NCI-H524 (cell line): ENCODE measurements at places on chromosomes 16 and 17.
A peak's percentile ranks its signal among the peaks of the same experiment; 100 is the strongest.

- DNase-seq, result no peak
These were observed 106.8 kb upstream of the CHMP6 start for GRCh38 chr17:80884811-80885210.

DNA sequence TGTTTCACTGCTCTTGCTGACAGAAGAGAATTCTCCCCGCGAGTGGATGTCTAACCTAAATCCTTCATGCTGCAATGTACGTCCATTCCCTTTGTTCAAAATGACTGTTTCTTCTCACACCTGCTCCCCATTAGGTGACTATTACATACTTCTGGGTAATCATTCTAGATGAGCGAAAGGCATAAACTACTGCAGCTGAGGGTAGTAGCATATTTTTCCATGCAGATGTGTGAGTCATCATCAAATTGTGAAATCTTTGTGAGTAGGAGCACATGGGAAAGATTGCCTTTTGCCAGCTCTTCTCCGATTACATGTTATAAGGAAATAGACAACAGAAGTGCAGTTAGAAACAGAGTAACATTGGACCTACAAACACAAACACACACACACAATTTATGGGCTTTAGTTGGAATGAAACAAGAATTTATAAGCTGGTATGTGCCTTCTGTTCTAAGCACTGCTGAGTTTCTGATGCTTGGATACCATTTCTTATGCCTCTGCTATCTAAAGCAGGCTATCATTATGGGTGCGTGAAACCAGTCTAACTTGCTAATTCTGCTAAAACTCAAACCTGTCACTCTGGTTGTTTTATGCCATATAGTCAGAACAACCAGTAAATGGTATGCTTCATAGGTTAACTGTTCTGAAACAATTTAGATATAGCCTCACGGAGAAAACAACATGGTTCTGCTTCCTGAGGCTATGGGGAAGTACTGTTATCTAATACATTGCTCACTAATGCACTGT is 346.9 kb upstream of the PSMD7 start:
- no peak for DNase-seq

DNA sequence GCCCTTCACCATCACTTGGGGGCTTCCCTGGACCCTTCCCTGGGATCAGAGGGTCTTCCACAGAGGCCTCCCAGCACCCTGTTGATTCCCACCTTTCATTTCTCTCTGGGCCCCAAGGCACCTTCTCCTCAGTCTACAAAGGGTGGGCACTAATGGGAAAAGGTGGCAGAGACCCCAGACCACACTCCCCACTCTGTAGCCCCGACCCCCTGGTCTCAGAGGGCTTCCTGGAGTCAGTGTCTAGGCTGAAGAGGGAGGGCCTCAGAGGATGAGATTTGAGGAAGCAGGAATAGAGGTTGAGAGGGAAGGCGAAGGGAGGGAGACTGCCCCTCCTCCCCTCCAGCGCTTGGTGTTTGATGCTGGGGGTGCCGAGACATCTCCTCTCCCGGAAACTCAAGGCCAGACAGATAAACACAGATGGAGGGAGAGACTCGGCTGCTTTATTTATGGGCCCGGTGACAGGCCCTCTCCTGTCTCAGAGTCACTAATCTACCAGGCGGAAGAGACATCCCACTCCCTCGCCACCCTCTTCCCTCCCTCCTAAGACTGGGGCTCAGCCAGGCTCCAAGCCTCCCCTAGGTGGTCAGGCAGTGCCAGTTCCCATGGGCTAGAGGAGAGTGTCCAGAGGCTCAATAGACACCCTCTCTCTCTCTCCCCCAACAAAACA is 18.5 kb upstream of the SP2 start:
- no peak for DNase-seq

- no peak for DNase-seq
These were observed 192.3 kb upstream of the FOXF1 start for GRCh38 chr16:86317813-86318650.

- DNase-seq, result no peak
These were observed 24.1 kb upstream of the POLR3E start for GRCh38 chr16:22272870-22273650.

DNA sequence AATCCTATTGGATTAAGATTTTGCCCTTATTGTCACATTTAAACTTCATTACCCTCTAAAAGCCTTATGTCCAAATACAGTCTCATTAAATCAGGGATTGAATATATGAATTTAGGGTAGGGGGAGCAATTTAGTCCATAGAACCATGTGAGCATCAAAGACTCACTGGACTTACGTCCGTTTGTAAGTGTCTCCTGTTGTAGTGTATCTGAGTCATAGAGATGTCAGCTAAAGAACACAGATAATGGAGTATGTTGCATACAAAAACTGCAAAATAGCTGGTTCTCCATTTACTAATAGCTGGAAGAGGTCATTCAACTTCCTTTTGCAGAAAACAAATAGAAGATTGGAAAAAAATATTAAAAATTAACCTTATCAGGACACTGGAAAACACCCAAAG is 599.1 kb upstream of the SOX9 start:
- DNase-seq, result no peak

DNA sequence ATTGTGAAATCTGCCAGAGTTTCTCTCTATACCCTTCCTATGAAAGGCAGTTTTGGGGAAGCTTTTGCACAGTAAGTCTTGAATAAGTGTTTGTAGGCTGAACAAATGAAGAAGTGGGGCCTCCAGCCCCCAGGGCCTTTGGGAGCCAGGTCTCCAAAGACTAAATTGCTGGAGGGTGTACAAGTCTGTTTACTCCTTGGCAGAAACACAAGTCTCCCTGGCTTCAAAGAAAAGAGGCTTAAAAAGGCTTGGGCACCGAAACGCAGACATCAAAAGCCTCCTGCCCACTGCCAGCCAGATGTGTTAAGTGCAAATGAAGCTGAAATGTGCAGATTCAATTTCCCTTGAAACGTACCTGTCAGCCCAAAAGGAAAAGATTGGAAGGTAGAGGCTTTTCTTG is 146.3 kb downstream of the TMEM132E start:
- no peak for DNase-seq

DNA sequence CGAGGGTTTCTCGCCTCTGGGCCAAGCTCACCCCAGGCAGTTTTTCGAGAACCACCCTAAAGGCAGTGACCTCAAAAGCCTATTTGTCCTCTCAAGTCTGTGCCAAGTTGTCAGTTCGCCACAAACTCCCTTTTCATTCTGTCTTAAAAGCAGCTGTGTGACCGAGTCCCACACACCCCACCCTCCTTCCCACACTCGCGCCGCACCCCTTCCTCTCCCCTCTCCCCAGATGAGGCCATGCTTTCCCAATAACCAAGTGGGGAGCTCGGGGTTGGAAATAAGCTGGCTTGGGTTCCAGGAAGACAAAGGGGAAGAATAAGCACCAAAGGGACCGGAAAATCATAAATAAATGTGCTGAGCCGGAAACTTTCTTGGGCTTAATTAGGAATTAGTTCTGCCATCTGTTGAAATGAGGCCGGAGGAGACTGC is 36.7 kb downstream of the GRIN2C start:
- peak; percentile 55 for DNase-seq

GRCh38 chr16:10206215-10206614 is 24.0 kb upstream of the GRIN2A start:
- no peak for DNase-seq

GRCh38 chr17:75913537-75914210 is 9.0 kb upstream of the MRPL38 start:
- DNase-seq, result no peak

DNA sequence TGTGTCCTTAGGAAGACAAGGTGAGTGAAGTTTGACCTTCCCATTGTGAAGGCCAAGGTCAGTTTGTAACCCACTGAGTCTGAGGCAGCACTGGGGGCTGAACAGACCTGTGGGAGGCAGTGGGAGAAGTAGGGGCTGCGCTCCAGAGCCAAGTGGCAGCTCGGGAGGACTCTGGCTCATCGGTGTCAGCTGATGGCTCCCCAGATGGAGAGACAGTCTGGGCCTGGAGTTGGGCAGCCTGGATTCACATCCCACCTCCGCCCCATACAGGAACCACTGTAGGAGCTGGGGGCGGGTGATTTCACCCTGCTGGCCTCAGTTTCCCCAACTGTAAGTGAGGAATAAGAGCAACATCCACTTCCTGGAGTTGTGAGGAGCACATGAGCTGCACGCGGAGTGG is 128.4 kb downstream of the FOXL1 start:
- no peak for DNase-seq

- DNase-seq, result no peak
These were observed 45.7 kb downstream of the DYNLRB2 start for GRCh38 chr16:80586476-80586875.

GRCh38 chr17:30541802-30542201 is 64.6 kb downstream of the GOSR1 start:
- DNase-seq, result peak; percentile 30

- DNase-seq, result peak; percentile 76
These were observed 120.5 kb downstream of the SOCS1 start for GRCh38 chr16:11135464-11135973.

GRCh38 chr16:86110134-86110533 is 211.2 kb downstream of the IRF8 start:
- DNase-seq, result no peak

DNA sequence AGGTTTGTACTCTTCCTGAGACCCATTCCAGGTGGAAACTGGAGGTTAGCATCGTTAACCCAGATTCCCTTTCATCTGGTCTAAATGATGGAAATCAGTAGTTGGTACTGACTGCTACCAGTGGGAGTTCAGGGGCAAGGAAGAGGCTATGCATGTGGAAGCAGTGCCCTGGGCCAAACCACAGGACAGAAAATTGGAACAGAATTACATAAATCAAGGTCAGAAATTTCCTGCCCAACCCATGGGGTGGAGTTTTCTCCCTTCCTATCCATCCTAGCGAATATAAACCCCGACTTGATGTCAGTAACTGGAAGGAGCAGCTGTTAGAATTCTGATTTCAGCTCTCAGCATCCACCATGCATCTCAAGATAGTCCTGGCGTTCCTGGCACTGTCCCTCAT is at the start of gene AOC2:
AOC2 (plus strand) TSS at position 310 of the 400 bp plus-strand sequence; CDS start at position 357, 47 bp downstream.
- no peak for DNase-seq

DNA sequence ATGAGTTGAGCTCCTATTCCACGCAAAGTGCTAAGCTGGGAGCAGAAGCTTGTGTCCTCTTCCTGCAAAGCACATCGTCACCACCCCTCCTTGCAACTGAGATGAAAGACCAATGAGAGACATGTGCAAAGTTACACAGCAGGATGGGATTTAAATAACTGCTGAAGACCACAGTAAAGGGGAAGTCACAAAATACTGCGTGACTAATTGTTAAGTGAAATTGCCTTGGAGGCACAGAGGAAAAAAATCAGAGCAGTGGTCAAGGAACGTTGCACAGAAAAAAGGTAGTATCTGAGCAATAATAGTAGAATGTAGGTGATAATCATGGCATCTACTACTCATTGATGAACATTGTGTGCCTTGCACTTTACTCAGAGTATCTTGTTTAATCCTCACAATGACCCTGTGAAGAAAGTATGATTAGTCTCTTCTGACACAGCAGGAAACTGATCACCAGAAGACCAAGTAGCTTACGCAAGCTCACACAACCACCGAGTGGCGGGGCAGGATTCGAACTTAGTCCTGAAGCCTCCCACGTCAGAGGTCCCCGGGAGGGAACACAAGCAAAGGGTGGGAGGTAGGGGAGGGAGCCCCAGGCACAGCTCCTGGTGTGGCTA is 15.4 kb upstream of the MYO18A start:
- DNase-seq, result no peak

DNA sequence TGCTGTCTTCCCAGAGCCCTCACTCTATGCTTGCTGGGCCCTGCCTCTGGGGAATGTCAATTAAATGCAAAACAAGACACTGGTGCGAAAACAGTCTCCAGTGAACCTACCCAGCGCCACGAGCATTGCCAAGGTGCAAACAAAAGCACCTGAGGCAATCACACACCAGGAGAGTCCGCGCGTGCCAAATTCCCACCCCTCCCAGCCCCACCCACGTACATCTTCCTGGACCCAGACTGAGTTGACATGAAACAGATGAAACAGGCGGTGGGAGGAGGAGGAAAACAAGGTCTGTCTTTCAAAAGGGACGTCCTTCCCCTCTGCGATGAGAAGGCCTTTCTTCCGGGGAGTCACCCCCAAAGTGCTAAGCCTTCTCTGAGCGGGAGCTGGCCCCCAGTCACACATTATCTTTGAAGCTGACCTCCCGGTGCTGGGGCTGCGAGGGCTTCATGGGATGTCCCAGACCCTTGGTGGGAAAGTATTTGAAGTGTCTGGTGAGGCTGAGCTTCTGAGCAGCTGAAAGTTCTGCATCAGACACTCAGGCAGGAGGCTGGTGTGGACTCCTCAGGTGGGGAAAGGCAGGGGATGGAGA is 200.4 kb downstream of the AXIN2 start:
- no peak for DNase-seq

DNA sequence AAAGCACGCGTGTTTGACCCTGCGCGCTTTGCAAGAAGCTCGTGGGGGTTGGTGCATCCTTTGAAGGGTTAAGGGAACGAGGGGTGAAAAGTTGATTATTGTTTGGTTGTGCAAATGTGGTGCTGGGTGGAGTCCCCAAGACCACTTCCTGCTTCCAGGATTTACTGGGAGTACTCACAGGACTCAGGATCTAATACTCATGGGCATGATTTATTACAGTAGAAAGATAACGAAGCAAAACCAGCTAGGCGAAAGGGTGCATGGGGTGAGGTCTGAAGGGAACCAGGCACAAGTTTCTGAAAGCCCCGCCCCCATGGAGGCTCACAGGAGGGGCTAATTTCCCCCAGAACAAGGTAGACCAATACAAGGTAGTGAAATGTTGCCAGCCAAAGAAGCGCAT is 58.8 kb downstream of the RPTOR start:
- DNase-seq, result no peak

- no peak for DNase-seq
These were observed 7.6 kb upstream of the ZNF629 start for GRCh38 chr16:30794634-30795033.

DNA sequence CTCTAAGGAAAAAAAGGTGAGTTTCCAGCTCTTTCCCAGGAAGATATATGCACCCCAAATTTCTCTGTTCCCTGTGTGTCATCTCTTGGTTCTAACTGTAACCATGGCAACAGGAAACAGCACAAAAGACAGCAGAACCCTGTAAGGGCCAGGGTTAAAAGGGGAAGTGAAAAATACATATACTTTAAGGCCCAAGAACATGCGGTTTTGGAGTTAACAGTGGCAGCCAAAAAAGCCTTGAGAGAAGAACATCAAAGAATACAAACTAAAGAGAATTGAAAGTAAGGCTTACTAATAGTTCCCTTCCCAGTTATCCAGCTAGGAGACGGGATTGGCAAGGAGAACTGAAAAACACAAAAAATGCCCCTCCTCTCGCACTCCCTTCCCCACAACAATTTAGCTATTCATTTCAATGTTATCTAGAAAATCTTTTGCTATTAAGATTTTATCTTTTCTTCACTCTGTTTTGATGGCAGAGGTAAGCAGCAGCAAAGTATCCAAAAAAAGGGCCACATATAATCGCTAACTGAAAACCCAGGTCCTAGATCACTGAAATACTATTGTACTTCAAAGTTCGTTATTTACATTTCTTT is 1.5 kb downstream of the SPOP start:
- no peak for DNase-seq
